ENCODE measurements at places on chromosomes 7 and 10. TPM values are rescaled to one million over a fixed set of nuclear protein-coding genes. Genes with fewer than 3 reads are reported as not detected.

GPR85 gene
- total RNA-seq = 0.32 TPM

TECPR1 gene
- 27.8 TPM for total RNA-seq

FZD8 gene
- total RNA-seq = 41.5 TPM

AVL9 gene
- 19.9 TPM for total RNA-seq

GRCh38 chr10:28566458-28567015 is 33.6 kb downstream of the WAC start:
- H3K4me3 ChIP-seq = no peak overlapping the region
- H3K4me1 ChIP-seq = peaks cover 53% of the 10 kb centered on the region
- DNase-seq = peak; percentile 51
- no peaks in the 10 kb centered on the region for H3K27me3 ChIP-seq
- peaks cover 18% of the 10 kb centered on the region for H3K36me3 ChIP-seq
- peak overlapping the region; percentile 74 for H3K27ac ChIP-seq

- no peak overlapping the region for H3K4me3 ChIP-seq
- no peak for DNase-seq
- no peaks in the 10 kb centered on the region for H3K4me1 ChIP-seq
- no peak overlapping the region for H3K27ac ChIP-seq
These were observed 3.2 kb upstream of the CEP55 start for GRCh38 chr10:93493162-93493561.

GRCh38 chr7:159098424-159098786 is 46.3 kb downstream of the VIPR2 start:
- no peak for DNase-seq
- no peaks in the 10 kb centered on the region for H3K27me3 ChIP-seq
- no peak overlapping the region for H3K27ac ChIP-seq
- peaks cover 8% of the 10 kb centered on the region for H3K4me1 ChIP-seq

GRCh38 chr7:117274951-117275350 is 47.9 kb downstream of the WNT2 start:
- H3K4me1 ChIP-seq = peaks cover 16% of the 10 kb centered on the region
- DNase-seq = no peak
- H3K27me3 ChIP-seq = no peaks in the 10 kb centered on the region
- H3K27ac ChIP-seq = peak overlapping the region; percentile 27

DNA sequence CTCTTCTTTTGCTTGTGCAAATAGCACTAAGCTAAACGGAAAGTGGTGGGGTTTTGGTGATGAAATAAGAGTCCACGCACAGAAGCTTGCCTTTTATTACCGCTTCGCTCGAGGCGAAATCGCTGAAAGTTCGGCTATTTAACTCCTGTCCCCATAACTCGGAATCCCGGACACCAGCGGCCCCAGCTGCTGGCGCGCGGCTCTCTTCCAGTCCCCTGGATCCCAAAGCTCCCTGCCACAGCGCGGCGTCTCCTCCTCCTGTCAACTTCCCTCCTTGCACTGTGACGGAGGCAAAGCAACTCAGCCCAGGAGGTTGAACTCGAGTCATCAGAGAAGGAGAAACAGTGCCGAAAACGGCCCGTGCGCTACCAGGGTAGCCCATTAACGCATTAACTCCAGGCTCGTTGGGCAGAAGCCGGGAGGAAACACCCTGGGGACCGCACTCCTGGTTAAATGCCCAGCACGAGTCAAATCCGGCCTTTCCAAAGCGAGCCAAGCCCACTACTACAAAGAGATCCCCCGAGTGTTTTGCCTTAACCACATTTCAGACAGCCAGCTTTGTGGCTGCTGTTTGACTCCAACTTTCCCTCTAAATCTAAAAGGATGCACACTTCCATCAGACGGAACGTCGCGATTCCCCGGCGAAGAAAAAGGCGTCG is 1.3 kb downstream of the SEMA3D start:
- DNase-seq = peak; percentile 71
- H3K27ac ChIP-seq = no peak overlapping the region
- no peaks in the 10 kb centered on the region for H3K36me3 ChIP-seq
- peaks cover 54% of the 10 kb centered on the region for H3K27me3 ChIP-seq

- H3K36me3 ChIP-seq = peaks cover 8% of the 10 kb centered on the region
- peak overlapping the region; percentile 65 for H3K27ac ChIP-seq
- no peaks in the 10 kb centered on the region for H3K27me3 ChIP-seq
These were observed 66.5 kb downstream of the UBE2H start for GRCh38 chr7:129886167-129886817.

GRCh38 chr10:83165265-83165664 is 974.0 kb upstream of the GHITM start:
- DNase-seq = no peak
- no peak overlapping the region for H3K27ac ChIP-seq
- no peaks in the 10 kb centered on the region for H3K27me3 ChIP-seq
- peaks cover 4% of the 10 kb centered on the region for H3K4me1 ChIP-seq
- no peaks in the 10 kb centered on the region for H3K36me3 ChIP-seq

DNA sequence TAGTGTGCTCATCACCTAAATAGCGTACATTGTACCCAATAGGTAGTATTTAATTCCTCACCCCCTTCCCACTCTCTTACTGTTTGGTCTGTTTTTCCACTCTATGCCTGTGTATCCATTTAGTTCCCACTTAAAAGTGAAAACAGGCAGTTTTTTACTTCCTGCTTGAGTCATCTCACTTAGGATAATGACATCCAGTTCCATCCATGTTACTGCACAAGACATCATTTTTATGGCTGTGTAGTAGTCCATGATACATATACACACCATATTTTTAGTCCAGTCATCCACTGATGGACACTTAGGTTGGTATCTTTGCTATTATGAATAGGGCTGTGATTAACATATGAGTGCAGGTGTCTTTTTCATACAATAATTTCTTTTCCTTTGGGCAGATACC is 10.1 kb downstream of the STK17A start:
- no peak for DNase-seq
- peaks cover 9% of the 10 kb centered on the region for H3K36me3 ChIP-seq
- no peaks in the 10 kb centered on the region for H3K27me3 ChIP-seq
- no peak overlapping the region for H3K4me3 ChIP-seq
- H3K4me1 ChIP-seq = no peaks in the 10 kb centered on the region

DNA sequence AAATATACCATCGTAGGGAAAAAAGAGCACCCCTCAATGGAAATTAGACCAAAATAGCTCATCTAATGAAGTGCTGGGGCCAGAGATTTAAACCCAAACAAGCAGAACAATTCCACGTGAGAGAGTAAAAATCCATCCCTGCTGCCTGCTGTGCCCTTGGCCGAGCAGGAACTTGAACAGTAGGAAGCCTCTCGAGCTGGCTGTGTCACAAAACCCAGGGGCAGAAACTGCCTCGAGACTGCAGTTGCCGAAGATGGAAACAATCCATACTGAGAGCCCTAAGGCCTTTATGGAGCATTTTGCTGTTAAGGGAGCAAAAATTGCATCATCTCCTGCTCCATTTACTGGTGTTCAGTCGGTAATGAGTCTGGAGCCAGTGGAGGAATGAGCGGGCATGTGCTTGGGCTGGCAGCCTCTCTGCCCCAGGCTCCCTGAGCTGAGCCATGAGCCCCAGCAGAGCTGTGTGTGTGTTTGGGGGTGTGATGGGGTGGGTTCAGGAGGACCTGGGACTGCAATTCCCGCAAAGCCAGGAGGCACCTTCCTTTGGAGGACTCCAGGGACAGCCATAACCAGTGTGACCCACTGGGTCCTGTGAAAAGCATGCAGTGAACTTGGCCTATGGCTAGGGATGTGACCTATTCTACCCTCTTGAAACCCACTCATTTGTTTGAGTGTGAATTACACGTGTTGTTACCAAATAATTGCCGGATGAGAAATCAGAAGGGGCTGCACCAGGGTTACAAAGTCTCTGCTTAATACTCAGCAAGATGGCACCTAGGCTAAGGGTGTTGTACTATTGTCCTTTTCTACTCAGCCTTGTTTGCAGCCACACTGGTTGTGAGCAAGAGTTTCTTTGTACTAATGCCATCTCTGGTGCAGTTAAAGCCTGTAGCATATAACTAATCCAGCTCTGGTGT is 58.3 kb downstream of the CDHR3 start:
- H3K27ac ChIP-seq = peak overlapping the region; percentile 52
- H3K4me3 ChIP-seq = no peak overlapping the region
- no peak for DNase-seq
- no peaks in the 10 kb centered on the region for H3K36me3 ChIP-seq

- no peaks in the 10 kb centered on the region for H3K27me3 ChIP-seq
- H3K4me3 ChIP-seq = no peak overlapping the region
- DNase-seq = no peak
- H3K27ac ChIP-seq = no peak overlapping the region
These were observed 274.7 kb upstream of the MTPN start for GRCh38 chr7:136251826-136252225.

DNA sequence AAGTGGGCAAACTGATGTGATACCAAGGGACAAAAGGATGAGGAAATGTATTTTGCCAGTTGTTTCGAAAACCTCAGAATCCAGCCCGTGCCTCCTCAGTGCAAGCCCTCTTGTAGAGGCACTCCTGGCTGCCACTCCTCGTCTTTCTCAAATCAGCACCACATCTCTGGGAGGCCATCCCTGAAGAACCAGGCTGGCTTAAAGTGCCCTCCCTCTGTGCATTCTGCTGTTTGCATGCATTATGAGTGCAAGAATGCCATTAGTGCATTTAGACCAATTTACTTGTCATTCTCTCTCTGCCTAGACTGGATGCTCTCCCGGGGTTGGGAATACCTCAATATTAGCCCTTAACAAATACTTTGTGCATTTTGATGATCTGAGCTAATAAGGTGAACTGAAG is 19.9 kb upstream of the FAM180A start:
- no peaks in the 10 kb centered on the region for H3K36me3 ChIP-seq
- peak; percentile 73 for DNase-seq
- no peaks in the 10 kb centered on the region for H3K27me3 ChIP-seq
- no peak overlapping the region for H3K4me3 ChIP-seq
- H3K4me1 ChIP-seq = peaks cover 18% of the 10 kb centered on the region

GRCh38 chr10:93412801-93413200 is 69.3 kb downstream of the MYOF start:
- H3K4me3 ChIP-seq = no peak overlapping the region
- H3K36me3 ChIP-seq = no peaks in the 10 kb centered on the region
- no peaks in the 10 kb centered on the region for H3K27me3 ChIP-seq

Measured in cardiac muscle cell (in vitro differentiated cells and primary cell).